ENCODE measurements at places on chromosomes 12 and 14.

GRCh38 chr12:121678716-121679300 lies 9.4 kb upstream of the MORN3 start:
- no peak for DNase-seq

GRCh38 chr14:35407306-35407630 lies 2.7 kb upstream of the NFKBIA start:
- DNase-seq: no peak

GRCh38 chr14:104132981-104133380 lies 5.4 kb upstream of the KIF26A start:
- DNase-seq: no peak

DNA sequence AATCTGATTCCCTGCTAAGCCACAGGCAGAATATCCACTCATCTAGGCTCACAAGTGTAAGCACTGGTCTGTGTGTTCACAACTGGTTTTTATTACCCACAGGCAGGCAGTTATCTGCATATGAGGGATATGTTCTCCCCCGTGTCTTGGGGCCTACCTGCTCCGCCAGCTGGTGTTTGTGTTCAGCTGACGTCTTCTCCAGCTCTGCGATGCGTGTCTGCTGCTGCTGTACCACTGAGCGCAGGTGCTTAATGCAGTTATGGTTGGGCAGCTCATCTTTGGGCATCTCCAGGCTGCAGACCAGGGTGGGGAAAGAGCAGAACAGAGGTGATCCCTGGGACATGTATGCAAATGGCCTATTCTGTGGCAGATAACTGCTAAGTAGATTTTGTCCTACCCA lies 13.7 kb downstream of the RNF41 start:
- no peak for DNase-seq

GRCh38 chr12:71945883-71946282 lies 7.2 kb downstream of the TPH2 start:
- no peak for DNase-seq

DNA sequence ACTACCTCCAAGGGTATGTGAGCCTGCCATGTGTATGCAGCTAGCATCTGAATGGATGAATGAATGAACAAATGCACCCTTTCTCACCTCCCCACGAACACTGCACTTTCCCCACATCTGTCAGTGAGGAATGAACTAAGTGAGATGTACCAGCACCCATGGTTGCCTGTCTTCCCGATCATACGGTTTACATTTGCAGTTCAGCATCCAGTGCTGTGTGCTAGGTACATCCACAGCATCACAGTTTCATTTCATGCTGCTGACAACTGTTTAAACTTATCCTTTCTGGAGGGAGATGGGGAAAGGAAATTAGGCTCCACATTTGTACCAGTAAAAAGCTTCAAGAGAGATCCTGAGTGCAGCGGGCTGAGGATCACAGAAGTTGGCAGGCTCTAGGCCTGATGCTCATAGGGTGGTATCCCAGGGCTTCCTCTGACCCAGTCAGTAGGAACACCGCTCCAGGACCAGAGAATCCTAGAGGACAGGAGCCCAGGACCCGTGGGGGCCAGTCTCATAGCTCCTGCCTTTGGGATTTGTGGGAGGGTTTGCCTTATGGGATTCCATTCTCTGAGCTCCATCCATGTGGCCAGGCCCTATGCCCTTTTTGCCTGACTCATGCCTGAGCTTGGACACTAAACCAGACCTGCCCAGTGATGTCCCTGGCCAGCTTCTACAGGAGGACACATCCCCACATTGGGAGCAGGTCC lies 294.5 kb downstream of the CACNA1C start:
- no peak for DNase-seq

DNA sequence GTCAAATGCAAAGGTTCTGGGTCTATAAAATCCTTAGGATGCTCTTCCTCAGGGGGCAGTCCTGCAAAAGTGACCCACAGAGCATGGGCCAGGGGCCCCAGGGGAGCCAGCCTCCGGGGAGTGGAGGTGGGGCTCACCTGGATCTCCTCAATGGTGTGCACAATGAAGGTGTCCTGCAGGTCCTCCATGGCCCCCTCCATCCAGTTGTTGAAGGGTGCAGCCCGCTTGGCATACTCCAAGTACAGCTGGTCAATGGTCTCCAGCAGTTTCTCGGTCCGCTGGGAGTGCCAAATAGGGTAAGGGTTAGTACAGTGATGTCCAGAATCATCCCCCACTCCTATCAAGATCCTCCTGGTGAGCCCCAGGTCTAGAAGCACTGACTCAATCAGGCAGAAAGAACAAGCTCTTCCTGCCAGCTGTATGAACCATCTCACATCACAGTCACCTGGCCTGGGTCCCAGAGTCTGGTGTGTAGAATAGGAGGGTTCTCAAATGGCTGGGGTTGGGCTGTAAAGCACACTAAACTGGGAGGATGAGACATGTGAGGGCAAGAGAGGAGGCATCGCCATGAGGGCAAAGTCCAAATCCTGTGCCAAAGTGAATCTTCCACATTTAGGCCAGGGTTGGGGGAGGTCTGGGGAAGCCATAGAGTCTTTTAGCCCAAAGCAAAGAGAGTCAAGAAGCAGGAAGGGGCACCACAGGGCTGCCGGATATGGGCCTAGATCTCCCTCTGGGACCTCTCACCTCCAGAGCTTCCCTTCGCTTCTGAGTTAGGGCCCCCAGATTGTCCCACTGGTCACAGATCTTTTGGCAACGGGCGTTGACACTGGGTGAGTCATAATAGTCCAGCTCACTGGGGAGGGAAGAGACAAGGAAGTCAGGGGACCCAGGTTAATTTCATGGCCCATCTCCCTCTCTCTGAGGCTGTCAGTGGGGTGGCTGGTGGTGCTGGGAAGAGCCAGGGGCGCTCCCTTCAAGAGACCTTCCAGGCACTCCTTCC lies 91.5 kb upstream of the ZFP36L1 start:
- peak; percentile 83 for DNase-seq

DNA sequence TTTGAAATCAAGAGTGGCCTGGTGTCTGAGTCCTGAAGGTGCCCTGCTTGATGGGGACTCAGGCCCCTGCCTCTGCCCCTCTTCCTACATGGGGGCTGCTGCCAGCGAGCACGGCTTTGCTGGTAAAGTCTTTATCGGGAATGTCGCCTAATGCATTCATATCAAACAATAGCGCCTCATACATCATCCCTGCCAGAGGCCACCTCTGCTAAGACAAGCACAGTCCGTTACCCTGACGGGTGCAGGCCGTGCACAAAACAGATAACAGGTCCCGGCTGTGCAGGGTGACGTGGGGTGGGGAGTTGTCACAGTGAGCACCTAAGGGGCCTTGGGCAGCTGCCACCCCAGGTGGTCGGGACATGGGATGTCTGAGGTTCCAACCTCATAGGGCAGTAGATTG lies 68.4 kb upstream of the FAM222A start:
- no peak for DNase-seq

DNA sequence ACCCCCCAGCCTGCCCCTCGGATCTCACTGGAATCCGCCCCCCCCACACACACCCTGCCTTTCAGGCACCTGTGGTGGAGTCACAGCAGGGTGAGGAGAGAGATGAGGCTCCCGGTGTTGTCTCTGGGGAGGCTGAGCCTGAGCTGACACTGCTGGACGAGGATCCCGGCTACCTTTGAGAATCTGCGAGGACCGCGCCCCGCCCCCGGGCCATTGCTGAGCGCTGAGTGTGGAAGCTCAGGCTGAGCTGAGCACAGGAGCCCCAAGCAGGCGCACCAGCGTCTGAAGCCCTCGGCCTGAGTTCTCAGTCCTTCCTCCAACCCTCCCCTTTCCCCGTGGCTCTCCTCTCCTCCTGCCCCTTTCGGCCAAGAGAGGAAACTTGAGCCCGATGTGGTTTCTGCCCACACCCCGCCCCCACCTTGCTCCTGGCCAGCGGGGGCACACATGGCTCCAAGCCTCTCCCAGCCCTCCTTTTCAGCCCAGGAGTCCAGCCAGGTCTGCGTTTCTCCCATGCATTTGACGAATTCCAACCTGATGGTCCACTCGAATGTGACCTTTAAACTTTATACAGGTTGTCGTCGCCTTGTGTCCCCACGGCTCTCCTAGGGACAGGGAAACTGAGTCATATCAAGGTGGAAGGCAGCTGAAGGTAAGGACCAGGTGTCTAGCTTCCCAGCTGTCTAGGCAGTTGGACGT lies at the start of gene NFE2:
Gene NFE2, minus strand, starts transcription at position 284 of the 696 bp plus-strand sequence. CDS start 5,767 bp downstream, outside the sequence.
- DNase-seq: peak; percentile 76

DNA sequence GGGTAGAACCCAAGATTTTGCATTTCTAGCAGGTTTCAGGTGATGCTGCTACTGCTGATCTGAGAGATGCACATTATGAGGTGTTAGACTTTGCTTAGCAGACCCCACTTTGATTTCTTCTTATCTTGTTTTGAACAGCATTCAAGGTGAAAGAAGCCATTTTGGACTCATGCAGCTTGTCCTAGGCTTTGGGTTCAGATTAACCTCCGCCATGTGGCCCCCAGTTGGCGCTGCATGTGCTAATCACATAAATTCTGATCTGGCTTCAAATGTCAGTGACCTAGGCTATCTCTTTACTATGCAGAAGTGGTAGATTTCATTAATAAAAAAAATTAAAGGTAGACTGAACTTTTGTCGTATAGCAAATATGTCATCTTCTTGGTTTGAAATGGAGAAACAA lies 89.8 kb upstream of the DYRK2 start:
- DNase-seq: no peak

- peak; percentile 10 for DNase-seq
Measured at GRCh38 chr12:15276088-15276698, 46.1 kb upstream of the PTPRO start.

- DNase-seq: no peak
Measured at GRCh38 chr12:10033783-10034545, 3.5 kb downstream of the CLEC9A start.

DNA sequence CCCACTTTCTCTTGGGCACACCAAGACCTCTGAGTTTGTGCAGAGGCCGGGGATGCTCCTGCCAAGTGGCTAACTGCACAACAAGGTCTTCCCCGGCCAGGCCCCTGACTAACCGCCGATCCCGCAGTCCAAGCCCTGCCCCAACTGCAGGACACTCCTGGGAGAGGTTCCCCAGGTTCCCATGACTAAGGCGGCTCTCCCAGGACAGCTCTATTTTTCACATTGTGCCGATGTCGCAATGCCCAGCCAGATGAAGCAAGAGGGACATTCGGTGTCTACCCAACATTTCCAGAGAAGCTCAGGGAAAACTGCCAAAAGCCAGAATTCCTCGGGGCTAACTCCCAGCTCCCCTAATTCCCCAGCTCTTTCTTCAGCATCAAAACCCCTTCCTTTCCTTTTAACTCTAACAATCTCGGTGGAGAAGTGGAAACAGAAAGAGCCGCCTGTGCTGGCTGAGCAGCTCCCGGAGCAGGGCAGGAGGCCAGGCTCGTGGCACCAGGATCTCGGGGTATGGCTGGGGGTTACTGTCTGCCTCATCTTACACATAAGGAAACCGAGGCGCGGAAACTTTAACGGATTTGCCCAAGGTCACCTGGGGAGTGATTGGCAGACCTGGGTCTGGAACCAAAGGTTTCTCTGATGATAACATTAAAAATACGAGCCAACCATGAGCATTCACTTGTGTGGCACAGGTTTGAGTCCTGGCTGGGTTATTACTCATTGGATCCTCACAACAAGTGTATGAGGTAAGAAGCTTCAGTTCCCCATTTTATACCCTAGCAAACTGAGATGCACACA lies 318.2 kb downstream of the BCL11B start:
- no peak for DNase-seq

- no peak for DNase-seq
Measured at GRCh38 chr14:88164906-88165534, 158.0 kb downstream of the KCNK10 start.

DNA sequence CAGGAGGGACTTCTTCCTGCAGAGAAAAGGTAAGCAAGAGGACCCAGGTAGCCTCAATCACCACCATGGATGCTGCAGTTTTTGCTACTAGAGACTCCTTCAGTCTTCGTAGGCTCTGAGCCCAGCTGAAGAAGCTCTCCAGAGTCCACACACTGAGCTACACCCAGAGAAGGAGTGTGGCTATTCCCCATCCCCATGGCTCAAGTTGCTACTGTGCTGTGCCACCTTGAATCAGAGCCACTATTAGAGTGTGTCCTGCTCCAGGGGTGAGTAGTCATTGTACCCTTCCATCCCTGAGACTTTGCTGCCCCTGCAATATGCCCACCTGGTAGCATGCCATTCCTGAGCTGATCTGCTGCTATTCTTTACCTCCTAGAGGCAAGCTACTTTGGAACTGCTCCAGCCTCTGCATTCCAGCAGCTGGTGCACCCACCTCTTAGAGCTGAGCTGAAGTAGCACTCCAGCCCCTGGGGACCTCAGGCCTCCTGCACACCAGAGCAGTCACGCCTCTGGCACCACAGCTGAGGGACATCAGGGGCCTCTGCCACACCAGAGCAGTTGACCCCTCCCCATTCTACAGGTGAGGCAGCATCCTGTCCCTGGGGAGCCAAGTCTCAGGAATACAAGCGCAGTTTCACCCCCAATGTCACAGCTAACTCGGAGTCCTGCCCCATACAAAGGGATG lies 213.0 kb downstream of the TRHDE start:
- DNase-seq: no peak

GRCh38 chr12:43636725-43637463 lies 84.9 kb upstream of the ADAMTS20 start:
- DNase-seq: no peak

- no peak for DNase-seq
Measured at GRCh38 chr12:115687094-115687493, 590.4 kb downstream of the MED13L start.

GRCh38 chr12:104680070-104680469 lies 223.3 kb downstream of the CHST11 start:
- no peak for DNase-seq

DNA sequence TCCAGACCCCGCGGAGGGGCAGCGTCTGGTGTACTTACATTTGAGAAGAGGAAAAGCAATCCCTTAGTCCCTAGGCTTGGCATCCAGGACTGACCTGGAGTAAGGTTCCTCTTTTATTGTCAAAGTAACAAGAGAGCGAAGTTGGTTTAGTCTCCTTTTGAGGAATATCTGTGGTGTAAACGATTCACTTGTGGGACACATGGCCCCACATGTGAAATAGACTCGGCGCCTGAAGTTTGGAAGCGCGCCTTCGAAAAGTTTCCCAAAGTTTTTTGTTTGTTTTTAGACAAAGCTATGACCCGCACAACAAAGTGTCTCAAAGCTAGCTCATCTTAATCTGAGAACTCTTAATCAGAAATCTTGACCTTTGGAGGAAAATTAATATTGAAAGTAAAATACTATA lies 744 bp downstream of the STYX start:
- no peak for DNase-seq

DNA sequence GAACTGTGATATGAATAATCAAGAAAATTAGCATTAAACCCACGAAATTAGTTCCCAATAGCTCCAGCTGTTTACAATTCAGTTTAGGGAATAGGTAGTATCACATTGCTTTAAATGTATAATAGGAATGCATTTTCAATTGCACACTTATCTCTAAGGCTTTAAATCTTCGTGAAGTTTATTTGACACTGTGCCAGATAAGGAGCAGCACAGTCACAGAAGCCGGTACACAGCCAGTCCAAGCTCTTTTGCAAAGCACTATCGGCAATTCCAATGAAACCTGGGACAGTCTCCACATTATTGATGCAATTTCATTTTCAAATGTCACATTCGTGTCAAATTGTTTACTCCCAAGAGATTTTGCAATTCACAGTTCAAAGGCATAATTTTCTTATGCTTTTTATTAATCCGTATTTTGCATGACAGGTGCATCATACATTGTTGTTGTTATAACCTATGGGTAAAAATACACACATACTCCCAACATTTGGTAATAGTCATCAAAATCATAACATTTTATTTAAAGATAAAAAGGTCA lies 602.8 kb downstream of the RPS29 start:
- peak; percentile 45 for DNase-seq

GRCh38 chr14:88040146-88040545 lies 35.2 kb downstream of the GPR65 start:
- DNase-seq: no peak

GRCh38 chr12:66978802-66979201 lies 290.4 kb upstream of the CAND1 start:
- DNase-seq: no peak

Data from NCI-H226 (cell line).